ENCODE measurements at places on chromosomes 3 and 15. TPM values are rescaled to one million over a fixed set of nuclear protein-coding genes. Genes with fewer than 3 reads are reported as not detected.

The MYO5A gene
- 7.9 TPM for total RNA-seq

The SLC24A5 gene
- total RNA-seq, result not detected

The CTXN2 gene
- total RNA-seq, result not detected

The PLOD2 gene
- 19.7 TPM for total RNA-seq

DNA sequence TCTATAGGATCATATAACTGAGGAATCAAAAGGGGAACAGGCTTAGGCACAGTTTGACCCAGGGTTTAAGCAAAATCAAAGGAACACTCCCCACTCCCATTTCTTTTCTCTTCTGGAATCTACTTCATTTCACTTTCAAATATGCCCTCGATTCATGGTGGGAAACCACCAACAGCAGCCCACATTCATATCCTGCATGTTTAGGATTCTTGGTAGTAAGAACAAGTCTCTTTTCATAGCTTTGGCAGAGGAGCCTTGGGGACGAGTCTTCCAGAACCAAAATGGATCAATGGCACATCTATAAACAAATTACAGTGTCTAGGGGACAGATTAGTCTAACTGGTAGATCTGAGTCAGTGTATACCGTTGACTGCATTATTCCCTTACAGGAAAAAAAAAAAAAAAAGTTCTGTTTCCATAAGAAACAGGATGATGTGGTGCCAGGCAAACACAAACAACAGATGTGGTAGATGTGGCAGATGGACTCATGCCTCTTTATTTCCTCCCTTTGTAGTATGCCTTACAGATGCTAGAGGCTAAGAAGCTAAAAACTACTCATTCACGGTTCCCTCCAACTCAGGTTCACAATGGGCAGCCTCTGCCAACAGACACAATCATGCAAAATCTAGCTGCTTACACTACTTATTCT lies 578.3 kb upstream of the ADAMTS9 start:
- DNase-seq, result no peak
